ENCODE measurements at places on chromosomes 5 and 9.
A peak's percentile ranks its signal among the peaks of the same experiment; 100 is the strongest.

DNA sequence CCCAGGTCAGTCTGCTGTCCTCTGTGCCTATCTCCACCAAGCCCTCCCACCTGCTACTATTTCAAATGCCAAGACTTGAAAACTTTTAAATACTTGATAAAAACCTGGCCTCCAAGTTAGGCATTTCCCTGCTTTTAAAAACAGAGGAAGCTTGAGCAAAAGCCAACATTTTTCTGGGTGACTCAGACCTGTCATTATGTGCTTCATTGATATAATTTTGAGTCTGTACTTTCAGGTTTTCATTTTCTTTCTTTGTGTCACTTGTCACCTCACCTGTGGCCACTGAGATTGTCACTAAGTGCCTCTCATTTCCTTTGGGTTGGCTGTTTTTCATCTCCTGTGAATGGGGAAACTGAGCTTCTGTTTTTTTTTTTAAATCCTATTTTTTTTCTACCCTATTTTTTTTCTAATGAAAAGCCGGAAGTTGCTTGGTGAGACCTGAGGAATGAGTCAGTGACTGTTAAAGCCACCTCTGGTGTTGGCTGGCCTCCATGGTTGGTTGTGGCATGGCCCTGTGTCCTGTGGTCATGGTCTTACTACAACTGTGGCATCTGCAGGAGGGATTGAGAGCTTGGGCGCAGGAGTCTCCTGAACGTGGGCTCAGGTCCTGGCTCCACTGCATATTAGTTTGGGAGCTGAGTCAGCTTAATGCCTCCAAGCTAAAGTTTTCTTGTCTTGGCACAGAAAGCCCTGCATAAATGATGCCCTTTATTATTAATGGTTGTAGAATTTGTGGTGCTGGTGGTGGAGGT, 56.7 kb downstream of the ARHGAP26 start:
- no peak for DNase-seq

- no peak for DNase-seq
Measured at GRCh38 chr5:17991775-17992174, 357.5 kb downstream of the TAF11L14 start.

GRCh38 chr9:131214286-131214856, 61.9 kb downstream of the FAM78A start:
- no peak for DNase-seq

- peak; percentile 17 for DNase-seq
Measured at GRCh38 chr5:373710-374602, 52.4 kb downstream of the AHRR start.

DNA sequence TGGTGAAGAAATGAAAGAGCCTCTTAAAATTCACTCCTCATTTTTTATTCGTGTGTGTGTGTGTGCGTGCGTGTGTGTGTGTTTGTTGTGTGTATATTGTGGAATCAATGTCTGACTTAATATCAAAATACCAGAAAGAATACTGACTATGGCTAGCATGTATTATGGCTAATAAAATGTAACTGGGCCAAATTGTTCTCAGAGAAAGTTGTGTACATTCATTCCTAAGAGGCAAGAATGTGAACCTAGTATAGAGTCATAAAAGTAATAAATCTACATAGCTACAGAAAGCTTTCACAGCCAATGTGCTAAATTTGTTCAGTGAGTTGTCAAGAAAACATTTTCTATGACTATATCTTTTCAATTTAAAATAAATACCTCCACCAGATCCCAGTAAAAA, 211.5 kb downstream of the EBF1 start:
- no peak for DNase-seq

- no peak for DNase-seq
Measured at GRCh38 chr9:85163415-85163814, 493.9 kb downstream of the NTRK2 start.

DNA sequence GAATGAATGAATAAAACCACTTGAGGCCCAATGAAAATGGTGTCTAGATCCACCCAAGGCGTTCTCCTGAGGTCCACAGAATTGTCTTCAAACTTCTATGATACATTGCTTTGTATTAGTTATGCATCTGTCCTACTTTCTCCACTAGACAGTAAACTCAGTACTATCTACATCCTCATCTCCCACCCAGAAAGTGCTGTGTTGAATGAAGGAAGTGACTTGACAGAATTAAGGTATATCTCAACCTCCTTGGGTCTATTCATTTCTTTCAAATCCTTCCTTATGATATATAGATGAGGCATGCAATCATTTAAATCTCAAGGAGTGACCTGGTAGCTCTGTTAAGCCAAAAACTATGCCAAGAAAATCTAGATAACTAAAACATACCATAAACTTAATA, 15.7 kb upstream of the PDCL start:
- no peak for DNase-seq

DNA sequence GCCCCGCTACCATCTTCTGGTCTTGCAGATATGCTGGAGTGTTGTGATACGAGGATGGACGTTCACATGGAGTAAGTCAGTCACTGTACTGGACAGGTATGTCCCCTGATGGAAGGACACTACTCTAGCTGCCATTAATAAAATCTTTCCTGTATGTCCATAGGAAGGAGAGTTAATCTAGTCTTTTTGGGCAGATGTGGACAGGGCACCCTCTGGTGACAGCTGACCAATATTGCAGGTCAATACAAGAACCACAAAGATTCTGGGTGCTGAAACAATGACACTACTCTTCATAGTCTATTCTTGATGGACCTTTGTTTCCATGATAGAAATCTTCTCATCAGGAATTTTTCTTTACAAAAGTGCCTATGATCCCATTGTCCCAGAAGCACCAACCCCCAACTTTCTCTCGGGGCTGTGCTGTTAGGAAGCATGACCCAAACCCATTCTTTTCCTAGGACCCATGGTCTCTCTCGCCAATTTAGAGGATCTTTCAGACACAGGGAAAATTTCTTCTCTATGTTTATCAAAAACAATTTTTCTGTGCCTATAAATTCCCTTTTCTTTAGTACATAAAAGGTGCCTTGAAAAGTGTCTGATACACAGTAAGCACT, 376.9 kb downstream of the DTWD2 start:
- no peak for DNase-seq

DNA sequence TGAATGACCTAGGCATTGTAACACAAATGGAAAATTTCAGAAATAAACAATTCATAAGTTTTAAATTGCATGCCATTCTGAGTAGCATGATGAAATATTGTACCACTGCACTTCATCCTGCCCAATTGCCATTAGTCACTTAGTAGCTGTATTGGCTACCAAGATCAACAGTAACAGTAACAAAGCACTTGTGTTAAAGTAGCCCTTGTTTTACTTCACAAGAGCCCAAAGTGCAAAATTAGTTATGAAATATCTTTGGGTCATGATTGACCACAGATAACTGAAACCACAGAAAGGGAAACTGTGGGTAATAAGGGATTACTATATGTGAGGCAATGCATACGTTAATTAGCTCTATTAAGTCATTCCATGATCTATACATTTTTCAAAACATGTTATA, 33.3 kb upstream of the RORB start:
- DNase-seq: no peak

GRCh38 chr5:88190106-88190834, 78.4 kb downstream of the TMEM161B start:
- DNase-seq: no peak

GRCh38 chr5:140862441-140863295, 6.1 kb upstream of the PCDHA11 start:
- no peak for DNase-seq

- DNase-seq: no peak
Measured at GRCh38 chr9:117233016-117233415, 181.8 kb downstream of the ASTN2 start.

DNA sequence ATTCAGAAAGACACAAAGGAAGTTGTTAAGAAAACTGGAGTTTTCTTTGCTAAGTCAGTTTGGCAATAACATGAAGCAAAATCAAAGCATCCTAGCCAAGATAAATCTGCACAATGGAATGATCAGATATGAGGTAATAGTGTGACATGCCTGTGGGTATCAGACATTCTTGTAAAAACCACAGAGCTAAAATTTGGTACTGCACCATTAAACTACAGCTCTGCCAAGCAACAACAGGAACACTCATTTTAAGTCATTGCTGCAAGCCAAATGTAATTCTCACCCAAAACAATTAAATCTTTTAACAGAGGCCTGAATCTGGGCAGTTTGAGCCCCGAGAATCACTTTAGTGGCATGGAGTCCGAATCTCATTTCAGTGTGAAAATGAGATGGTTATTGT, 96.6 kb downstream of the VCAN start:
- DNase-seq: no peak

DNA sequence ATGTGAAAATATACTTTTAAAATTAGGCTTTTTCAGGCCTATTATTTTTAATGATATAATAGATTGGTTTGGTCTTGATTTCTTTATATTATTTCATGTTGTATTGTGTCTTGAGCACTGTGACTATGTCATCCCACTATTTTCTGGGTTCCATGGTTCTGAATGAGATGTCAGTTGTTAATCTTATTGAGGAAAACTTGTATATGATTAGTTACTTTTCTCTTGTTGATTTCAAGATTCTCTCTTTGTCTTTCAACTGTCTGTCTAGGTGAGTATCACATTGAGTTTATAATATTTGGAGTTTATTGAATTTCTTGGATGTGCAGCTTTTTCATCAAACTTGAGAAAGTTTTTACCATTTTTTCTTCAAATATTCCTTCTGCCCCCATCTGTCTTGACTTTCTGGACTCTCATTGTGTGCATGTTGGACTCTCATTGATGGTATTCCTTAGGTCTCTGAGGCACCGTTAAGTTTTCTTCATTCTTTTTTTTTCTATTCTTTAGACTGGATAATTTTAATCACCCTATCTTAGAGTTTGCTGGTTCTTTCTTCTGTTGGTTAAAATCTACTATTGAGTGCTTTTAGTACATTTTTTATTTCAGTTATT, 175.8 kb downstream of the TMEM167A start:
- DNase-seq: no peak

DNA sequence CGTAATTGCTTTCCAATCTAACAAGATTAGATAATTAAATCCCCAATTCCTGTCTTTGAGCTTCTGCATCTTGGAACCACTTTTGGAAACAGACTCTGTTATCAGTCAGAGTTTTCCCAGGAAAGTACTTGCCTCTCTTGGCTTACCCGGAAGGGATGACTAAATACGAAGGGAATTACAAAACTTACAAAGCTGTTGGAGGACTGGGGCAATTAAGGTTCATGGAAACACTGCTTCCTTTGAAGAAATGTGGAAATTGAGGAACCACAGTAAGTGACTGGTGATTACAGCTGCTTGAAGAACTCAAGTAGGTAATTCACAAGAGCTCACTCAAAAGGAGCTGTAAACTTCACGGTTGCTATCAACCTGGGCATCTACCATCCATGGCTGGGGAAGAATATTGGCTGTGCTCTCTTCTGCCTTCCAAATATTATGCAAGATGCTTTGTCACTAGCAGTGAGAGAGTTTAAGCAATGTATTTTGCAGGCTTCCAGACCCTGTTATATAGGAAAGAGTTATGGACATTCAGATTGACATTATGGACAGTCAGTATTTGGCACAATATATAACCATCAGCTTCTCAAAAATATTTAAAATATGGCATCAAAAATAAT, 104.6 kb upstream of the MAN2A1 start:
- no peak for DNase-seq

DNA sequence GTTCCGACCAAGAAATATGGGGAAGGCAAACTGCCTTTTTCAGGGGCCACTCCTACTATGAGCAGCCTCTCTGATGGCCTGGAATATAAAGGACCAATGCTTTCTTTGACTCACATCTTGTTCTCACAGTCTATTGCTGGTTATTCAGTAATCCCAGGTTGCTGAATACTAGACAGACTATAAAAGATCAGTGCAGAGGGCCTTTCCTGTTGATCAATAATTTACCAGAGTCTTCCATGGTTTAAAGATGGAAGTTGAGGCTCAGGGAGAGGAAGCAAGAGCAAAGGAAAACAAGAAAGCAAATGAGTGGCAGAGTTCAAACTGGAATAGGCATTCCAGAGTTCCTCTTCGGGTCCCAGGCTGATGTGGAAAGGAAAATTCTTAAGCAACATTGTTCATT, 62.9 kb downstream of the FBXO38 start:
- DNase-seq: no peak

Measured in stimulated activated CD8-positive, alpha-beta memory T cell treated with anti-CD3 and anti-CD28 coated beads, Interleukin-7, amount 100 ng/mL, for 1 hour (primary cell).